ENCODE measurements at places on chromosomes 4 and X.

- DNase-seq = no peak
These were observed 11.7 kb downstream of the MAGED2 start for GRCh38 chrX:54819201-54819600.

DNA sequence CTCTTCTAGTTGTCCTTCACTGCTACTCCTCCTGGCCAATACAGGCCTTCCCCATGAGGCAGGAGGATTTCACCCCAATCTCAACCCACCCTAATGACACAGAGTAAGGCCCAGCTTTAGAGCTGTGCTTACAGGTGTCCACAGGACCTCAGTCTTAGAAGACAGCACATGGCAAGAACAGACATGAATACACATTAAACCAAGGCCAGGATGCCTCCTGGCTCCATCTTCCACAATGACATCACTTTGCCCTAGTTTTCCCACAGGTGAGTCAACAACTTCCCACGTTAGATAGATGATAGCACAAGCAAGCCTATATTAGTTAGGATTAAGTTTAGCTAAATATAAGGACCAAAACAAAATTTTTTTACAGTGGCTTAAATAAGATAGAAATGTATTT lies 63.8 kb upstream of the NOCT start:
- DNase-seq = no peak

DNA sequence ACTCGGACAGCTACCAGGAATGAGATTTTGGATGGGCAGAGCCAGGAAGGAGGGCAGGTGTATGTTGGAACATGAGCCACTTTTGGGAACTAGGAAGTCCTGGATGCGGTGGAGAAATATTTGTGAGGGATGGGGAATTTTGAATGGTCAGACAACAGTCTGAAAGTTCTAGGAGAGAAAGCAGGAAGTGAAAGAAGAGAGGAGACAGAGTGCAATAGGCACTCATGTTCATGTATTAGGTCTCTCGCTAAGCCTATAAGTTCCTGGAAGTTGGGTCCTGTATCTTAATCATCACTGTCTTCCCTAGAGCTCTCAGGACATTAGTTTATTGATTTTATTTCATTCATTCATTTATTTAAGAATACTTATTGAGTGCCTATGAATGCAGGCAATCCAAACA lies 65.7 kb upstream of the CITED1 start:
- no peak for DNase-seq

DNA sequence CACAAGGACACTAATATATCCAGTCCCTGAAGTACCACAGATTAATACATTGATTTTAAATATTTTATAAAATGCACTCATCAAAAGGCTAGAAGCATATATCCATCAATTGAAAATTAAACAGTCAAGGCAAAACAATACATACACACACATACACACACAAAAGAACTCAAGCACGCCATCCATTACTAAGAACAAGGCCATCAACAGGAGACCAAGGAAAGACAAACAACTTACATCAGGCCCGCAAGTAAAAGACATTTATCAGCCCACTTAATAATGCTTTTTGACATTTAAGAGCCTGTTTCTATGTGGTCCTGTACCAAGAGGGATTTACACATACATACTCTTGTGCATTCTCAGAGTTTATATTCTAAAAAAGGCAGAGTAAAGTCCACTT lies 50.0 kb upstream of the ZNF827 start:
- no peak for DNase-seq

DNA sequence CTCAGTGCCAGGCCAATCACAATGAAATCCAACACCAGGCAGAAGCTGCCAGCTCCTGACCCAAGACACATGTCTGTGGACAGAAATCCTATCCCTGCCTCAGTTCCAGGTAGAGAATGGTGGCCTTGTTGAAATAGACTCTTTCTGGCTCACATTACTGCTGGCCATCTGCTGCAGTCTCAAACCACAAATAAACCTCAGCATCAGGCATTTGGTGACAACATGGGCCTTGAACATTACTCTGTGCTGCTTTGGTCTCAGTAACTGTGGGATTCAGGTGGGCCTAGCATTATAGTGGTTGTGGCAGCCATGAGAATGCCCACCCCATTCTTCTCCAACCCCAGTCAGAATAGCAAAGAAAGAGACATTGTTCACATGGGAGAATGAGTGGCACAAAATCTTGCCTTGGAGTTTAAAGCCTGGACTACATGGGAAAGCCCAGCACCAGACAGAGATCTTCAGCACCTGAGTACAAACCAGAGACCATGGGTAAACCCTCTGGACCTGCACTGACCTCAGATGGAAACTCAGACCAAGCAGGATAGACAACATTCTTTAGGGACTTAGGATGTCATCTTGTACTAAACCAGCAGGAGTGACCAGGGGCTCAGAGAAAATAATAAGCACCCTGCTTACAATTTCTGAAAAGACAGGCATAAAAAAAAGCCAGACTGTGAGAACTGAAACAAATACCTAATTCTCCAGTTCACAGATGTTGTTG lies 50.4 kb upstream of the TRAM1L1 start:
- no peak for DNase-seq

GRCh38 chr4:39324446-39324845 lies 41.7 kb downstream of the RFC1 start:
- DNase-seq = no peak

DNA sequence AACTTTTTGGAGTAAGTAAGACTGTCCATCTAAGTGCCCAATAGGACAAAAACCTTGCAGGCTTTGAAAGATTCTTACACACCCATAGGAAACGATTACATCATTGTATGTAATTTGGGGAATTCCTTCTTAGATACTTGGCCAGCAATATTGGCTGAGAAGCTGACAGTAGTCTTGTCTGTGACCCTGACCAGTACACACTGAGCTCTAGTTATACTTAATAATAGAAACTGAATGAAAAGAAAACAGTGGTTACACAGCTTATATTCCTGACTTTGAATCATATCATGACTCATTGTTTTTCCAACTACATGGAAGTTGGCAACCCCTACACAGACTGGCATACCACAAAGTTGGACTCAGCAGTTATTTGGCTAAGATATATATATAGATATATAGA lies 7.1 kb upstream of the TLR2 start:
- no peak for DNase-seq

DNA sequence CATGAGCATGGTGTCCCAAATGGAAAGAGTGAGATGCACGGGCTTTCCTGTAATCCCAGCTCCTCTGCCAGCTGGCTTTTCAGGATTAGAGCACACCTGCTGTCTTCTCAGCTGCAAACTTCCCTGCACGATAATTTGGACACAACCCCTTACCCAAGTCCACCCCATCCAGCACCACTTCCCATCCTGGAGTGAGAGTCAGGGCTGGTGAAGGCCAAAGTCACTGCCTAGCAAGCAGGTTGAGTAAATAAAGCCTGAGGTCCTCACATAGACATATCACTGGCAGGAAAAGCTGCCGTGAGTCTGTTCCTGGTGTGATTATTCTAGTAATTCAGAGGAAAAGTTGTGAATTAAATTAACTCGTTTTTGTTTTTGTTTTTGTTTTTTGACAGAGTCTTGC lies 113.9 kb upstream of the MBNL3 start:
- DNase-seq = no peak

- DNase-seq = no peak
These were observed 222.3 kb upstream of the LDB2 start for GRCh38 chr4:17120761-17121160.

DNA sequence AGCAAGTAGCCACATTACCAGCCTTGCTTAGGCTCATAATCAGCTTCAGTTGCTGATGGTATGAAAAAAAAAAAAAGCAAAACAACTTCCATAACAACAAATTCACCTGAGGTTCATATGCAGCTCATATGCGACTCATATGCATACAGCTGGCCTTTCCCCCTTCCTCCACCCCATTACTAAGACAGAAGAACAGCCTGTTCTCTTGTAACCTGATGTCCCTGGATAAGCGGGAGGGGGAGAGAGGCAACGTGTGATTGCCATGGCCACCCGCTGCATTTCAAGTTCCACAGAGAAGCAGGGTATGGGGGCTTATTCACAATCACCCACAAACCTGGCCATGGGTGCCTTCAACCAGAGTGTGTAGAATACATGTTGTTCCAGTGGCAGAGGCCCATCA lies 95.1 kb upstream of the DGKK start:
- no peak for DNase-seq

DNA sequence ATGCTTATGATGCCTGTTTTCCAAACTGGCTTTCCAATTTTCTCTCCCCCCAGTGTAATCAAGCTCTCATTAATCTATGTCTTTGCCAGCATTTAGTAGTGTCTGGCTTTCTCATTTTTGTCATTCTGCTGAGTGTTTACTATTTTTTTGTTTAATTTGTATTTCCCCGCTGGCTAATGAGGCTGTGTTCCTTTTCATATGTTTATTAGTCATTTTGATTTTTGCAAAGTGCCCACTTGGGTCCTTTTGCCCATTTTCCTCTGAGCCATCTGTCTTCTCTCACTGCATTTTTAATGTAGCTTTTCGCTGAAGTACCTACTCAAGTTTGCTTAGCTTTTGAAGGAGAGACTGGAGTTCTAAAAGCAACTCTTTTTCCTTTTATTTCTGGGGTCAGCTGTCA lies 14.7 kb downstream of the DCK start:
- DNase-seq = no peak

- no peak for DNase-seq
These were observed 492 bp downstream of the GALNT7 start for GRCh38 chr4:173169178-173169427.

DNA sequence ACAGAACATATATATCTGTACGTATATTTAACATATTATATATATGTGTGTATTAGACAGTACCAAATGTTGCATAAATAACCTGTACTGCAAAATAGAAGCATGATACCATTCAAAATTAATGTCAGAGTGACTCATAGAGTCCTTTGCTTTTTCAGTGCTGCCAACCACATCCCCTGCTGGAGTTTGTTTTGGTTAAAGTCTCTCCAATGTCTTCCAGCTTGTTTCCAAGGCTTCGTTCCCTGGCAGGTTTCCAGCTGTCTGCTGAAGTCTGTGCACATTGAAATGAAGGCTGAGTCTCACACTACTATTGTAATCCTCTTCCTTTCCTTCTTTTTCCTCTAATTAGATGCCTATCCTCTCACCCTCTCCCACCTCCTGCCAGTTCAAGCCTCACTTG lies 14.9 kb downstream of the NRK start:
- DNase-seq = no peak

- no peak for DNase-seq
These were observed 34.0 kb upstream of the PPARGC1A start for GRCh38 chr4:23923840-23924239.

GRCh38 chrX:52341493-52341892 lies 27.3 kb upstream of the XAGE2 start:
- DNase-seq = no peak

- no peak for DNase-seq
These were observed 13.3 kb upstream of the AGA start for GRCh38 chr4:177455561-177455970.

GRCh38 chr4:8128100-8128856 lies 30.3 kb downstream of the ABLIM2 start:
- DNase-seq = no peak

- DNase-seq = no peak
These were observed 20.5 kb upstream of the CBR4 start for GRCh38 chr4:169030562-169030982.

DNA sequence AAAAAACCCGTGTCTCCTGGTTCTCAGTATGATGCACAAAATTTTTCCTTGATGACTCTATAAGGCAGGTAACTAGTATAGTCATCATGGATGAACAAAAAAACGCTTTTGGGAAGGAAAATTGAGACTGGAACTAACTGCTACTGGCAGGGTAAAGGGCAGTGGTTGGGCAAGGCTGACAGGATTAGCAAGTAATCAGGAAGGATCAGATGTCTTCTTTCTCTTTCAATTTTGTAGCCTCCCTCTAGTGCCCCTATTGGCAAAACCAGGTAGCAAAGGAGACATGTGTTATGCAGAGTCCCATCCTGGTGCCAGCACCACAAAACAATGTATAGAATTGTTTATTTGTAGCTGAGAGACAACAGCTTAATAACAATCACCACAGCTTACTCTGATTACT lies 12.8 kb upstream of the SLITRK4 start:
- no peak for DNase-seq

GRCh38 chrX:70405003-70405402 lies 18.1 kb upstream of the GDPD2 start:
- no peak for DNase-seq

All from activated CD8-positive, alpha-beta memory T cell treated with anti-CD3 and anti-CD28 coated beads for 4 hours (primary cell).